ENCODE measurements at places on chromosomes 7 and 10.

GRCh38 chr10:58888957-58889356 lies 287.5 kb upstream of the PHYHIPL start:
- DNase-seq = no peak

GRCh38 chr10:71766717-71767419 lies 6.5 kb downstream of the VSIR start:
- no peak for DNase-seq

DNA sequence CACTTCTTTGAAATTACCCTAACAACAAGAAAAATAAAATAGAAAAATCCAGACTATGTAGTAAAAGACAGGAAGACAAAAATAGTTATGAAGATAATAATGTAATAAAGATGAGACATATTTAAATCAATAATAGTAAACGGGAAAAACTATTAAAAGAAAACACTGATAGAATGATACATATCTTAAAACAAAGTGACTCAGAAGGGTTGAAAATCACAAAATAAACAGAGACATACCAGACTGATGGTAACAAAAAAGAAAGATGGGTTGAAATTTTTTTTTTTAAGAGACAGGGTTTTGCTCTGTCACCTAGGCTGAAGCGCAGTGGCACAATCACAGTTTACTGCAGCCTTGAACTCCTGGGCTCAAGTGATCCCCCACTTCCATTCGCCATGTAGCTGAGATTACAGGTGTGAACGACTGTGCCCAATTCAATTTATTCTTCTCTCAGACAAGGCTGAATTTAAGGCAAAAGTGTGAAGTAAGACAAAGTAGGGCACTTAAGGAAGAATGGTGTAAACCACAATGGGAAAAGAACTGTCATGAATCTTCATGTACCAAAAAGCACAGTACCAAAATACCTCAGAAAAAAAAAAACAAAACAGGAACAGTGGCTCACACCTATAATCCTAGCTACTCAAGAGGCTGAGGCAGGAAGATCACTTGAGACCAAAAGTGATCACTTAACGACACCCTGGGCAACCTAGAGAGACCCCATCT lies 47.4 kb downstream of the LMBR1 start:
- no peak for DNase-seq

DNA sequence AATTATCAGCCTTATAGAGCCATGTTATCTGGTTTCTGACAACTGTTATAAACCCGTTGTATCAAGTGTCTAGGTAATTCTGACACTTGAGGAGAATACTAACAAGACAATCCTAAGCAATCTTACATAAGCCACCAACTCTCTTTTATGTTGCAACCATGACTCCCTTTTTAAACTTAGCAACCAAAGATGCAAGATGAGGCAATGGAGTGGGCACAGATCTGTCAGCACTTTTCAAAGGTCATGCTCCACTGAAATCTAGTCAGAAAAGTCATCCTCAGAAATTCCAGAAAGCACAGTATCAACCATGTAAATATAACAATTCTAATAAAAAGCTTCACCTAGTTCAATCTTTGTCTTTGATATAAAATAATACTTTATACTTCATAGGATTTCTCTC lies 77.0 kb upstream of the SEMA3A start:
- no peak for DNase-seq

DNA sequence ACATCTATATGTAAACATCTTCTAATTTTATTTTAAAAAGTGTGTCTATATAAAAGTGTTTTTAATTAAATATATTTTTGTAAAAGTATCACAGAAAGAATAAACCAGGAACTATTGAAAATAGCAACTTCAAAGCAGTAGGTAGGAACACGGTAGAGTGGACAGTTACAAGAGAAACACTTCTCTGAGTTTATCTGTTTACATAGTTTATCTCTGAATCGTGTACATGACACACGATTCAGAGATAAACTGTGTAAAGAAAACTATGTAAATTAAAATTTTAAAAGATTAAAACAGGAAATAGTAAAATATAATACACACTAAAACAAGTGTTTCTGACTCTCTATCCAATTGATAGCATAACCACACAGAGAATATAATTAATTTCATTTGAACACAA lies 25.1 kb upstream of the FAM170B start:
- DNase-seq = no peak

- DNase-seq = no peak
Measured at GRCh38 chr10:72783410-72783833, 91.5 kb downstream of the MCU start.

DNA sequence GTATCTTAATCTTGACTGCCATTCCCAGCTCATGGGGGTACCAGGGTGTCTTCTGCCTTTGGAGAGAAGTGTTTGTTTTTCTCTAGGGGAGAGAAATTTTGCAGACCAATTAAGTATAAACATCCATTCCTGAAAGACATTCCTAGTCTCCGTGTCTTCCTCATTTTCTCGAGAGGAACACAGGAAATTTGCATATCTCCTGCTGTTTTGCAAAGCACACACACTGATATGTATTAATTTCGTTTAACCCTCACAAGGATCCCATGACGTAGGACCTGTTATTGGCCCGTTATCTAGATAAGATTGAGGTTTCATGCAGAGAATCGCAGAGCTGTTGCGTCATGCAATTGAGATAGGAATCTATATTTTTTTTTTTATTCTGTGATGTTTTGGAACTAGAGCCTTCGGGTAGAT lies 944 bp downstream of the RHBDD2 start:
- DNase-seq = peak; percentile 38

DNA sequence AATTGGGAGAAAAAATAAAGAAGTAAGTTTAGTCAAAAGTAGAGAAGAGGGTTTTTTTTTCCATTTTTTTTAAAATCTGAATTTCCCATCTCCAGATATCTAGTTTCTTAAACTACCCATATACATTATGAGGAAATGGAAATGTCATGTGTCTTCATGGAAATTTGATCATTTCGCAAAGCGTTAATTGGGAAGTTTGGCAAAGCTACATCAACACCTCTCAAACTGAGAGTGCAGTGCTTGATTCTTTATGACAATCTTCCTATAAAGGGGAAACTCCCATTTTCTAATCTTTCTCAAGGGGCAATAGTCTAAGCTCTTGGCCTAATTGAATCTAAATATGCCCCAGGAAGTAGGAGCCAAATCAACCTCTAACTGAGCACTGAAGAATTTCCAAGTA lies 110.4 kb upstream of the INHBA start:
- DNase-seq = no peak
